ENCODE measurements at places on chromosomes 16 and 17.

- DNase-seq, result no peak
Measured at GRCh38 chr17:9900784-9901183, 4.3 kb downstream of the RCVRN start.

- no peak for DNase-seq
Measured at GRCh38 chr17:75542728-75543336, 17.3 kb downstream of the LLGL2 start.

DNA sequence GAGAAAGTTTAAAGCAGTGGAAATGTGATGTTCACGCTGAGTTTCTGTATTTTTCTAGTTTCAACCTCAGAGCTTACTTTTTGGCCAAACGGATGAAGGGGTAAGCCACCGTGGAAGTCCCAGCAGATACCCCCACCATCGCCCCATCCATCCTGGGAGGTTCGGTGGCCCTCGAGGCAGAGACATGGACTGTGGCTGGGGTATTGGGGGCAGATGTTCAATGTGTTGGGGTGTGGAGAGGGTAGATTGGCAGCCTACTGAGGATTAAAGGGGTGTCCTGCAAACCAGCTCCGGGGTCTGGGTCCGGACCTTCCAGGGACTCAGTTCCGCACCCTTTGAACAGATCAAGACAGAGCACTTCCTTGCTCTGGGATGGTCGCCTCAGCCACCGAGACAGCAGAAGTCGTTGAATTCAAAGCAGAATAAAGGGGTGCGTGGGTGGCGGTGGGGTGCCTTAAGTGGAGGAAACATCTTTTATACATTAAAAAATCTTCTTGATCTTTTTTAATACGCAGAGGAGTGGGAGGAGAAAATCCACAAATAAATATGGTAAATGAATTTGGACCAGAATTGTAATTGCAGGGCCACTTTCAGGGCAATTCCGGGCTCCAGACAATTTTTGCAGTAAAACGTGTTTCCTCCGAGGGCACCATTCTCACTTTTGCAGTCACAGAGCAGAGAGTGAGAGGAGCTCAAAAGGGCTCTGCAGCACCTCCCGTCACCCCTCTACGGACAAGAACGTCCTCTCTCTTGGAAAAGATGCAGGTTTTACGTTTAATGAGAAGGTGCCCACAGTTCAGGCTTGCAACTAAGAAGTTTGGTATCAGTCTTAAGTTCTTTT lies 8.2 kb upstream of the CBX8 start:
- no peak for DNase-seq

GRCh38 chr16:2498531-2499253 lies 15.1 kb upstream of the ATP6V0C start:
- DNase-seq, result peak; percentile 26

DNA sequence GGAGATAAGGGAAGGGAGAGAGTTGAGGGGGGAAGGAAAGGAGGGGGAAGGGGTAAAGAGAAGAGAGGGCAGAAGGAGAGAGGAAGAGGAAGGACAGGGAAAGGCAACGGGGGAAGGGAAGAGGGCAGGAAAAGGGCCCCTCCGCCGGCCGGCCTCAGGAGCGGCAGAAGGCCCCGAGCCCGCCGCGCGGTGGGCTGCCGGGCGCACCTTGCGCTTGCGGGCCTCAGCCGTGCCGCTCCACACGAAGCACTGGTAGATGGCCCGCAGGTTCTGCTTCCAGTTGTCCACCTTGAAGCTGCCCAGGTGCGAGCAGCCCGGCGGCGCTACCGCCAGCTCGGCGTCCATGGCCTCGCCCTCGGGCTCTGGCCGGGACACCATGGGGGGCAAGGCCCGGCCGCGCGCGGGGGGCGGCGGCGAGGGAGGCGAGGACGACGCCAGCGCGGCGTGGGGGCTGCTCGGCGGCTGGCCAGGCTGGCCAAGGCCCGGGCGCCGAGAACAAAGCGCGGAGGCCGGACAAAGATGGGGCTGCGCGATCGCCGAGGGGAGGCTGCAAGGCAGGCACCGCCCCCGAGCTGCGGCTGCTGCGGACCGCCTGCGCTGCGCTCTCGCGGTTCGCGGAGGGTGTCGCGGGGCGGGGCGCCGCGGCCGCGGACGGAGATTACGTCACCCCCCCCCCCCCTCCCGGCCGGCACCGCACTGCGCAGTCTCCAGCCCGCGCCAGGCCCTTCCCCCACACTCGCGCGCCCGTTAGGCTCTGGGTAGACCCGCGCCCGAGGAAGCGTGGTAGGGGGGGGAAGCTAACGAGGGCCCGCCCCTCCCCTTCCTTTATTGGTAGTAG lies at the start of gene USP22:
Gene USP22, minus strand, starts transcription at position 554 of the 838 bp plus-strand sequence. Its CDS starts 176 bp downstream, at position 378.
- DNase-seq, result peak; percentile 92

- no peak for DNase-seq
Measured at GRCh38 chr17:2057760-2058585, 3.1 kb downstream of the HIC1 start.

DNA sequence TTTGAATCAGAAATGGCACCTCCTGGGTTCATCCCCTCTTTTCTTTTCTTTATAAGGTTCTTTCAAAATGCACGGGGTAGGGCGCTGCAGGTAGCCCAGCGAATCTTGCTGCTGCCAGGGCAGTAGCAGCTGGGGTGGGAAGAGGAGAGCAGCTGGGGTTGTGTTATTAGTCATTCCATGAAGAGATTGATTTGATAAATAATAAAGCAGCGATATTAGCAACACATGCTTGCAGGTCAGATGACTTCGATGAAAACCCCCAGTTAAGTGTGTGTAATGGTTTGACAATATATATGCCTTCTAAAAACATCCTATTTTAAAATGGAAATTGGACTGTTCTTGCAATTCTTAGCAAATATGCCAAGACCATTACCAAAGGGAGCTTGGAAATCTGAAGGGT lies 200.7 kb downstream of the CCDC182 start:
- DNase-seq, result peak; percentile 89

GRCh38 chr17:77209330-77209748 lies 68.6 kb downstream of the SEC14L1 start:
- peak; percentile 87 for DNase-seq

DNA sequence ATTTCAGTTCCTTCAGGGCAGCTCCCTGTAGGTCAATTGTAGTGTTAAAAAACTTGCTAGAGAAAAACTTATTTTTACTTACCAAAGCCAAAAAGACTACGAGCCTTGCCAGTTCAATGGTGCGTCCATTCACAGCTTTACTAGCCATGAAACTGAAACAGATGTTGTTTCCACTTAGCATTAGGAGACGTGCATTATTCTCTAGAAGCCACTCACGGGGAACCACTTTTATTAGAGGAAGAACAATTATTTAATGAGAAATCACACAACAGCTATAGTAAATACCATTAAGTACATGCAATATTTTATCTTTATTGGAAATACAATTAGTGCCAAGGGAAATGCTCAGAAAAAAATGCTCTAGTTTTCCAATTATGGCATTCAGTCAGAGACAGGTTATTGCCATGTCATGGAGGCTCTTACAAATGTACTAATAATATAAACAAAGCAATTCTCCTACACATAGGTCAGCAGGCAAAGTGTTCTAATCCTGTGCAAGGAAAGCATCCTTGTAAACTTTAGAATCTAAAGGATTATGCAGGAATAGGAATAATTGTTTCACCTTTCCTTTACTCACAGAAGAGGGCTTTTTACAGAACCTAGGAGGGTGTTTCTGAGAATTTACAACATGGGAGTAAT lies 17.4 kb downstream of the LASP1NB start:
- DNase-seq, result no peak

- no peak for DNase-seq
Measured at GRCh38 chr17:59342681-59343131, 11.3 kb downstream of the YPEL2 start.

DNA sequence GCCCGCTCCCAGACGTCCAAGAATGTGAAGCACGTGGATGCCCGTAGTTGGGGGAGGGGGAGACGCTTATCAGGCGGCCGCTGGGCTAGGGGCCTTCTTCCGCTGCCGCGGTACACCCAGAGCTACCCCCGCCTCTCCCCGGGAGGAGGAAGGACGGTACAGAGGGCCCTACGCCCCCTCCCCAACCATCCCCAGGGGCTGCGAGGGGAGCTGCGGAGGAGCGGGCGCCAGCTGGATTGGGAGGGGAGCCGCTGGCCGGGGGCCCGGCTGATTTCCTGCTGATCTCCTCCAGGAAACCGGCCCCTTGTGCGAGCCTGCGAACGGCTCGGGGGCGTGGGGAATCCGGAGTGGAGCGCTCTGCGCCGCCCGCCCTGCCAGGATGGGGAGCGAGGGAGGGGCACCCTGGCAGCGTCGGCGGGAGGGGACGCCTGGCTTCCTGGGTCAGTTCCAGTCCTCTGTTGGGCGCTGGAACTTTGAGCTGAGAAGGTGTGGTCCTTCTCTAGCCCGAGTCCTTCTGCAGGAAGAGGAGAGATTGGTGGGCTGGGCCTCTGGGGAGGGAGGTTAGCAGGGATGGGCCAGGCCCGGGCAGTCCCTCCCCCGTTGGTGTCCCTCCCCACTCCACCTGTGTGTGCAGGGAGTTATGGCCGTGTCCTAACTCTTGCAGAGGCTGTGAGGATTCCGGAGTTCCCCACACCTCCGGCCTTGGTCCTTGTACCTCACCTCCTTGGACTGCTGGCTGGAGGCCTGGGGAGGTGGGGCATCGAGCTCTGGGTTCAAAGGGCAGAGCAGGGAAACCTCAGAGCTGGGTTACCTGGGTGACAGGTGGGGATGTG lies 19.2 kb downstream of the GJD3 start:
- peak; percentile 52 for DNase-seq

- no peak for DNase-seq
Measured at GRCh38 chr17:55345132-55345531, 76.5 kb downstream of the MMD start.

- DNase-seq, result no peak
Measured at GRCh38 chr16:57756424-57757325, 21.1 kb downstream of the KATNB1 start.

DNA sequence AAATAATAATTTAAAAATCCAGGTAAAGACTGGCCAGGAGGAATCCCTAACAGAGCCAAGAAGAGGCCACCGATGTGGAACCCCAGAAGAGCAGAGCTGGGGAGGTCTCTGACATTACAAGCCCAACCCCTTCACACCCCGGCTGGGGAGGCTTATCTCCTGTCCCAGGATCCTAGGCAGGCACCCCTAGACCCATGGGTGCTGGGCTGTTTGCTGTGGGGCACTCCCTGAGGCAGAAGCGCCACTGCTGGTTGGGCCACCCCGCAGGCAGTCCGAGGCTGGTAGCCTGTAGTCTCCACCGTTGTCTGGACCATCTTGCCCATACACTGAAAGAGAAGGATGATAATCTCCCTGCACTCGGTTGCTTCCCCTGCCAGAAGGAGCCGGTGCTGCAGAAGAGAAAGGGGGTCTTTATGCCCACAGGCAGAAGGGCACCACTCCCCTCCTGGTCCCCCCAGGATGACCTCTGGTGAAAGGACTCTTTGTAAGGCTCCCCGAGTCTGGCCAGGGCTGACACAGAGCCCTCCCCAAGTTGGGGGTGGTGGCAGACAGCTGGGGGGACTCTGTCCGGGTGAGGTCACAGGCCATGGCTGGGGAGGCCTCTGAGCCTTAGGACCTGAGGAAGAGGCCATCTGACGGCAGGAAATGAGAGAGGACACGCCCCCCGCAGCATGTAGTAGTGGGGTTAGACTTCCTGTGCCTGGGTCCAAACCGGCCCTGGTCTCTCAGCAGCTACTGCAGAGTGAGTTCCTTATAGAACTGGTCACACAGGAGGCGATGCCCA lies 34.2 kb downstream of the CFAP20 start:
- DNase-seq, result no peak

GRCh38 chr16:66661210-66661560 lies 35.4 kb downstream of the CMTM4 start:
- no peak for DNase-seq

DNA sequence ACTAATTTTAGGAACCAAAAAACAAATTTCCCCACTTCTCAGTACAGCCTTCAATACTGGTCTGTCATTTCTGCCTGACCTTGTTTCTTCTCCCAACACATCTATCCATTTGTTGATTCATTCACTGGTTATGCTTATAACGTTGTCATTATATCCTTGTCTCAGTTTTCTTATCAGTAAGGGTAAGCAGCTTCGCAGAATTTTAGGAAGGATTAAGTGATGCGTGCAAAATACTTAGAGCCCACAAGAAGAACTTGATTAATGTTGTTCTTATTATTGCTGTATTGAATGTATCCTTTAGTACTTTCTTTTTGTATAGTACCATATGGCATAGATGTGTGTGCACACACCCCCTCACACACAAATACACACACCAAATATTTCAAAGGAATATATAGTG lies 403.5 kb upstream of the HSBP1 start:
- DNase-seq, result no peak

- DNase-seq, result no peak
Measured at GRCh38 chr17:676060-676700, 38.5 kb downstream of the VPS53 start.

DNA sequence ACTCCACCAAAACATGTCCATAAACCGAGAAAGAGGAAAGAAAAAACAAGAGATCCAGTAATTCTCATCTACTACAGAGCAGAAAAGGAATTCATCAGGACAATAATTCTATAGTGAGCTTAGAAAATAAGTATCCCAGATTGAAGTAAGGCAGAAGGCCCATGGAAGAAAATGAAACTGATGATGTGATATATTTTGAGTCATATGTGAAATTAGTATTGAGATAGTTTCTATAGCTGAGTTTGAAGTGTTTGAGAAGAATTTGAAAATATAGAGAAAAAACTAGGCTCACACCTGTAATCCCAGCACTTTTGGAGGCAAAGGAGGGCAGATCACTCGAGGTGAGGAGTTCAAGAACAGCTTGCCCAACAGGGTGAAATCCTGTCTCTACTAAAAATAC lies 19.7 kb downstream of the LUC7L3 start:
- no peak for DNase-seq

DNA sequence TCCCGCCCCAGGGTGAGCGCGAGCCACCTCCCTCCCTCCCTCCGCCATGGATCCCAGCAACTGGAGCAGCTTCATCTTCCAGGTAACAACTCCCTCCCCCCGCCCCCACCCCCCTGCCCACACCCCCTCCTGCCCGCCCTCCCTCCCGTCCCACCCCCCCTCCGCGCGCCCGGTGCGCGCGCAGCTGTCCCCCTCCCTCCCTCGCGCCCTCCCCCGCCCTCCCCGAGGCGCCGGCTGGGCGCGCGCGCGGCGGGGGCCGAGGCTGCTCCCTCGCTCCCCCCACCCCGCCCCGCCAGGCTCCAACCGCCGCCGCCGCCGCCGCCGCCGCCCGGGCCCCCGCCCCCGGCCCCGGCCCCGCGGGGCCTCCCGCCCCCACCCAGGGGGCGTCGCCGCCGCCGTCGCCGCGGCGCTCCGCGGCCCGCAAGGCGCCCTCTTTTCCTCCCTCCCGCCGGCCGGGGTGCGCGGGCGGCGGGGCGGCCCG lies at the start of gene MAZ:
Gene MAZ, plus strand, starts transcription at position 431 of the 481 bp plus-strand sequence. CDS start 173 bp downstream, outside the sequence.
- DNase-seq, result peak; percentile 94

DNA sequence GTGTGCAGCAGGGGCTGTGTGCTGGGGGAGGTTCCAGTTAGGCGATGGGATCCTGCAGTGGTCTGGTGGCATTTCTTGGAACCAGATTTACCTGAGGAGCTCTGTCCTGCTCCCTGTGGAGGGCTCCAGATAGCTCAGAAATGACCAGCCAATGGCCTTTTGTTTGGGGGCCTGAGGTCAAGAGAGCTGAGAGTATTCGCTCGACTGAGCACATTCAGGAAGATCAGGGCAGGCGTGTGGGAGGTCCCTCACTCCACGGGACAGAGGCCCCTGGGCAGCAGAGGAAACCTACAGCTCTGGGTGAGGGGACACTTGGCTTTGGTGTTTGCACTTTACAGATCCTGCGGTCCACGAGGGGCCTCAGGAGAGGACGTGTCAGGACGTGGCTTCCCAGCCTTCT lies 18.2 kb downstream of the DEF8 start:
- no peak for DNase-seq

All from NCI-H1092 treated with DMSO at 0.1 percent for 48 hours (cell line).